ENCODE measurements at places on chromosomes 12 and 14. TPM values are rescaled to one million over a fixed set of nuclear protein-coding genes. Genes with fewer than 3 reads are reported as not detected.

The KRT86 gene
- total RNA-seq, result not detected

The RERG gene
- total RNA-seq, result not detected

The PLEKHD1 gene
- total RNA-seq, result not detected

The EML1 gene
- total RNA-seq, result 23.5 TPM

The PPP4R4 gene
- 0.37 TPM for total RNA-seq

The KRT79 gene
- not detected for total RNA-seq

The GNPNAT1 gene
- 149 TPM for total RNA-seq

The ACRBP gene
- total RNA-seq, result 0.78 TPM

The CCDC85C gene
- 0.37 TPM for total RNA-seq

The IL31 gene
- not detected for total RNA-seq

The MDGA2 gene
- not detected for total RNA-seq

The PIANP gene
- total RNA-seq, result not detected

The FAM90A1 gene
- total RNA-seq, result 0.20 TPM

The KRT82 gene
- total RNA-seq, result not detected

The FOXA1 gene
- not detected for total RNA-seq

The WNT5B gene
- 56.6 TPM for total RNA-seq

The NEUROD4 gene
- not detected for total RNA-seq

The MIPOL1 gene
- 11.3 TPM for total RNA-seq

The KITLG gene
- total RNA-seq, result 45.7 TPM

The ADGRD1 gene
- 0.39 TPM for total RNA-seq

The ABCC9 gene
- total RNA-seq, result 5.9 TPM

Measured in subcutaneous preadipocyte (primary cell).